ENCODE measurements at places on chromosomes 2 and 18.

DNA sequence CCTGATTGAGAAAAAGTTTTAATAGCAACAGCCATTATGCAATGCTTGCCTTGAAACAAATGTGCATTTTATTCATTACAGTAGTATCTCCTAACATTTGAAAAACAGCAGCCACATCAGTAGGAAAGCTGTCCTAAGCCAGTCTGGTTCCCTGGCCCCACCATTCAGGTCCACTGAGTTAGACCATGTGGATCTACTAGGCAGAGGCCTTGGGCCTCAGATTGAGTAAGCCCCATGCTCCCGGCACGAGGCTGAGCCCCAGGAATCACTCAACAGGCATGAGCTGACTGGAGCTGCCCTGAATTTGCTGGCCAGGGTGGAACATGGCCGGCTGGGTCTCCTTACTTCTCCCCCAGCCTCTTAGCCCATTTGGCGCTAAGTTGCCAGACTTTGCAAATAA lies 103.4 kb downstream of the ZFP36L2 start:
- no peak for DNase-seq

- DNase-seq, result no peak
Observed at GRCh38 chr2:100224988-100225710, 82.8 kb upstream of the AFF3 start.

GRCh38 chr2:75595541-75596395 lies 35.0 kb upstream of the EVA1A start:
- DNase-seq, result no peak

DNA sequence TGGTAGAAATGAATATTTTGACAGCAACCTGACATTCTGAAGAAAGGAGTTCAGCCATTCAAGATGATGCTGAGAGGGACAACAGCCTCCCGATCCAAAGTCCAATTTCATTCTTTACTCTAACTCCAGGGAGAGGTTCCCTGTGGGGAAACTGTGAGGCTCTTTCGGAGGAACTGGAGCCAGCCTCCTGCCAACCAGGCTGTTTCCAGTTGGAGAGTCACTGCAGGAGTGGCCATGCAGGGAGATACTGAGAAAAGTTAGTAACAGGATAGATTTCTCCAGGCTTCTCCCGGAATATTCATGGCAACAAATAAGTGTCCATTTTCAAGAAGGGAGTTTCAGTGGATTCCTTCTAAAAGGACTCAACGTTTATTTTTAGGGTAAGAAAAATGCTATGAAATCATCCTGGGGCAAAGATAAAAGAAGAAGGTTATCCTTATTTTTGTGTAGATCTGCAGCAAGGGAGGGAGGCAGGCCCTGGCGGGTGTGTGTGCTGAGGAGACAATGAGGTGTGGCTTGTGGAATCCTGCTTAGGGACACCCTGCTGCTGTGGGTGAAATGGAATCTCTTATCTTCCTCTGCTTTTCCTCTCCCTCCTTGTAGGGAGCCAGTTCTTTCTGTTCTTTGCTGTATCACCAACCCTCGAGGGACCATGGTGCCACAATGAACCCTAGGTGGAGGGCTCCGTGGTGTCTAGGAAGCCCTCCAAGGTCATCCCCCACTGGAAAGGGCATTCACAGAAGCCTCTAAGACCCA lies 18.1 kb downstream of the KLHL14 start:
- no peak for DNase-seq

DNA sequence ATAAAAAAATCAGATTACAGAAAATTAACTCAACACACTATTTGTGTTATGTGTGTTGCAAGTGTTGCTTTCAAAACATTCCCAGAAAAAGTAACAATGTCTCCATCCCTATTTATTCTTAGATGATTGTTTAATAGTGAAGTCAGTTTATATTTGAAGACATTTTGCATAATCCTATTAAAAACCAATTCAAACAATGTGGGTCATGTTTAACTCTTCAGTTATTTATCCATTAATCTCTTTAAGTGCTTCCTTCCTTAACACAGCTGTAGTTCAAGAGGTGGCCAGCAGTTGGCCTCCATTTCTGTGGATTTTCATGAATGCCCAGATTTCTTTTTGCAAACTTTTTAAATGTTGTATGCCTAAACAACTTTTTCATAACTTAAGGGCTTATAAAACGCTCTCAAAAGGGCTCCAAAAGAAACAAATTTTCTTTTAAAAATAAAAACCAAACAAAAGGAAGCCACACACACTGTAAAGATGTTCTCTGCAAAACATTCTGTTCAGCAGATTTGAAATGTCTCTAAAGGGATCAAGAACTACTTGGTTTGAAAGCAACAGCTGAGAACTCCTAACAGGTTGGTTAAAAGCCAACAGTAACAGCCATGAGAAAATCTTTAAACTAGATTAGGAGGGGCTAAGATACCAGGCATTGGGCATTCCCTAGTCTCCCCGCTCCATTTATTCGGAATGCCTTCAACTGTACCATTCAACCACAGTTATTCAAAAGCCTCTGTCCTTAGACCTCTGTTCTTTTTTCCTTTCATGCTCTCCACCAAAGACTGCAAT lies 71.5 kb downstream of the THADA start:
- DNase-seq, result no peak

GRCh38 chr2:211407076-211407475 lies 850.7 kb downstream of the CPS1 start:
- DNase-seq, result no peak

All from NCI-H1048 (cell line).